D721Med (cell line): ENCODE measurements at places on chromosomes 6 and 20.

GRCh38 chr6:35240838-35241801, 18.4 kb upstream of the ZNF76 start:
- DNase-seq: peak; percentile 87

DNA sequence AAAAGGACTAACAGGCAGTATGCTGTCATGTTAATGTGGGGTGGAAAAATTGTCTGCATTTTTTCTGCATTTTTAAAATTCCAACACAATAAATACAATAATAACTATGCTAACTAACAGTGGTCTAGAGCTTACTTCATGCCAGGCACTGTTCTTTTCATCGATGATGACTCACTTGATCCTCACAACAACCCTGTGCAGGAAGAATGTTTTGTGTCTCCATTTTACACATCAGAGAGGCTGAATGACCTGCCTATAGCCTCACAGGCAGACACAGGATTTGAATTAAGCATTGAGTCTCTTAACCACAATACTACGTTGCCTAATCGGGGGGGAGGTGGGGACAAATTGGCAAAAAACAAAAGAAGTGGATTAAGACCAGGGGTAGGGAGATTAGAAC, 26.9 kb upstream of the FANCE start:
- no peak for DNase-seq

GRCh38 chr6:45721665-45722064, 294.0 kb downstream of the CLIC5 start:
- no peak for DNase-seq

GRCh38 chr6:35208419-35208818, 5.3 kb upstream of the SCUBE3 start:
- no peak for DNase-seq

- DNase-seq: no peak
Observed at GRCh38 chr6:14312587-14312986, 195.0 kb downstream of the CD83 start.

DNA sequence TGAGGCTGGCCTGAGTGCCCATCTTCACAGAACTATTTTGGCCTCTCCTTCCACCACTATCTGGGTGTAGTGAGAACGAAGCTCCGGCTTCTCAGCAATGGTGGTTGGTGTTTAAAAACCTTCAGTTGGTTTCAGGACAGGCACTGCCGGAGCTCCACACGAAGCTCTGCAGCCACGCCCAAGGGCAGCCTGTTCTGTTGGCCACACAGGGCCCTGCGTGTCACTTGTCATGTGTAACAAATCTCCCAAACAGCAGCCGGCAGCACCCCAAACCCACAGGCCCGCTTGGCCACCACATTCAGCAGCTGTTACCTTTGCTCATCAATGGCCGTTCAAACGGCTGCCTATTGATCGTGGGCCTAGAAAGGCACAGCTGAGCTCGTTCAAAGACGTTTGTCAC, 97.5 kb downstream of the ERMARD start:
- no peak for DNase-seq

DNA sequence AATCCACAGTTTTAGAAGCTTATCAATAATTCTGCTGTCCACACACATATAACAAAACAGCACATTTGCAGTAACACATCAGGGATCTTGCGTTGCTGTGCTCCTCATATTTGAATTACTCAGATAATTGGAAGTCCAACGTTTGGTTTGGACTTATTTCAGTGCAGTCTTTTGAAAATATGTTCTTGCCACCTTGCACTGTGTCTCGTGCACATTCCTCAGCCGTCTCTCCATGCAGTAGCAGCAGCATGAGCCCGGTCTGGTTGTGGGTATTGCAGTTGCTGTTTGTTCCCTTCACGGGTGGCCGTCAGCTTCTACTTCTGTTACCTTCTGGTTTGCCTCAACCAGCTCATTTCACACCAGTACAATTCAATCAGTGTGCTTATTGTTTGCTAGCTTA, 215.5 kb downstream of the SLC24A3 start:
- DNase-seq: no peak

- no peak for DNase-seq
Observed at GRCh38 chr6:129617986-129618385, 92.0 kb downstream of the ARHGAP18 start.

- no peak for DNase-seq
Observed at GRCh38 chr20:35319871-35320197, 27.6 kb upstream of the FAM83C start.

DNA sequence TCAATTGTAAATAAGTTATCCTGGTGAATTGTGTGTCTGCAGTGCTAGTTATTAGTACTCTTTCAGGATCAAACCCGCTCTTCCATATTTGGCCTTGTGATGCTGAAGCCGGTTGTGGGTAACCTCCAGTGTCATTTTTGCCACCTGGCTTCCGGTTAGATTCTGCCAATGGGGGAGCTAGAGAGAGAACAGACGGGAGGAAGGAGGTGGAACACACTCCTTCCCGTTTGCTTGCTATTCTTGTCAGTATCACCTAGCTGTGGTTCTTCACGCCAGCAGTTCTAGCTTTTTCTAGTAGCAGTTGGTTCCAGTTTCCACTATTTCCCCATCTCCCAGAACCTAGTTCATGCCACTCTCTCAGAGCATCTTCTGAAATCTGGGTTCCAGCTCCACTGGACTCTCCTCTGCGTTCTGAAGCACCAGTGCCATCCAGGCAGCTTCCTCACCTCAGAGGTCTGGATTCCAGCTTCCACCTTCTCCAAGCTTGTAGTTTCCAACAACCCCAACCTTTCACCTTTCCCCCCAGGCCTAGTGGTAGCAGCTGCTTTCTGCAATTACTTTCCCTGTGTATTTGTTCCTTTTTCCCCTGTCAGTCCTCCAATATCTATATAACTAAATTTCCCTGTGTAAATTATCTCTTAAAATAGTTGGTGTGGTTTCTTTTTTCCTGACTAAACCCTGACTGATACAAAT, 46.9 kb upstream of the LOC128125822 start:
- no peak for DNase-seq

DNA sequence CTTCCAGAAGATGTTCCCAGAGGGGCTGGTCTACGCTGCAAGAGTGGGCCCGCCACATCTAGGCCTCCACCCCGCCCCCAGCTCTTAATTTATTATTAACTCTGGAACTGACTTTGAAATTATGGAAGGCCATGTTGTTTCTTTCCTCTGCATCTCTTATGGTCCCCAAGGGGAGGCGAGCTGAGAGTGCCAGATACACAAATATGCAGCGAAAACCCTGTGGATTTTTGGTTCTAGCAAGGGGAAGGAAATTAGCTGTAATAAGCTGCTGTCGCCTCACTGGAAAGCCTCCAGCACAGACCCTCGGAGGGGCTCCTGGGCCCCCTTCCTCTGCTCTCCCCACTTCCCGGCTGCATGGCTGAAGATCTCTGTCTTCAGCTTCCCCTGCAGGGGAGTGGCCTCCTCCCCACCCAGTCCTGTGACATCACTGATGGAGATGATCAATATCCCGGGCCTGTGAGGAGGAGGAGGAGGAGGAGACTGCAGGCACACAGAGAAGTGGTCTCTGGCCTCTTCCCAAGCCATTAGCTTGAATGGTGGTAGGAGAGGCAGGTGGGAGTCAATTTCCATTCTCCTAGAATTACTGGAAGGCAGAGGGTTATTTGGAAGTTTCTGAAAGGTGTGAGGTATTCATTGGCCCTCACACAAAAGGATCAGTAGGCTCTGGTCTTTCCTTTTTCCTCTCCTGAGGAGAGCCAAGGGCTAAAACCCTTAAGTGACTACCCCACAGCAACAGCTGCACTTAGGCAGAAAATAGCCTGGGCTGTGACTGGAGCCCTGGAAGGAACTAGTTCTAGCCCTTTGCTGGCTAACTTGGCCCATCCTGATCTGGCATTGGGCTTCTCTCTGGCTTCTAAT, 39.7 kb upstream of the CCDC167 start:
- no peak for DNase-seq

GRCh38 chr6:147117580-147117979, 86.6 kb upstream of the STXBP5 start:
- no peak for DNase-seq

DNA sequence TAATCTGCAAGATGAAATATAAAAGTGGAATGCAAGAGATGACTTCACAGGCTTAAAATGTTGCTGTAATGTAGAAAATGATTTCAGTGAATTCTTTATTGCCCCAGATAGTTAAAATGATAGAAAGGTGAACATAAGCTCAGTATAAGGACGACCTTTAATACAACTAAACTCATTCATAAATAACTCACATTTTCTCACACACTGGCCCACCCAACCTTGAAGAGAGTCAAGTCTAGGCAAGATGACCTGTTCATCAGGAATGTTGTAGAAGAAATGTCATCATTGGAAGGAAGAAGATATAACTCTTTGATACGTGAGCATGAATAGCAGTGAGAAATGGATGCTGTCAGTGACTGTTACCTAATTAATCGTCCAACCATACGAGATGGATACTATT, 111.1 kb upstream of the SASH1 start:
- DNase-seq: no peak

GRCh38 chr6:45278367-45278766, 49.8 kb upstream of the RUNX2 start:
- no peak for DNase-seq

- DNase-seq: no peak
Observed at GRCh38 chr6:72849346-72849745, 227.5 kb downstream of the KCNQ5 start.

GRCh38 chr6:87200469-87201175, 45.3 kb downstream of the ZNF292 start:
- no peak for DNase-seq

- no peak for DNase-seq
Observed at GRCh38 chr20:52217689-52218395, 26.3 kb upstream of the ZFP64 start.

GRCh38 chr6:63999613-64000012, 364.0 kb downstream of the PHF3 start:
- DNase-seq: no peak

GRCh38 chr6:106519460-106520394, 109.6 kb downstream of the RTN4IP1 start:
- DNase-seq: no peak

DNA sequence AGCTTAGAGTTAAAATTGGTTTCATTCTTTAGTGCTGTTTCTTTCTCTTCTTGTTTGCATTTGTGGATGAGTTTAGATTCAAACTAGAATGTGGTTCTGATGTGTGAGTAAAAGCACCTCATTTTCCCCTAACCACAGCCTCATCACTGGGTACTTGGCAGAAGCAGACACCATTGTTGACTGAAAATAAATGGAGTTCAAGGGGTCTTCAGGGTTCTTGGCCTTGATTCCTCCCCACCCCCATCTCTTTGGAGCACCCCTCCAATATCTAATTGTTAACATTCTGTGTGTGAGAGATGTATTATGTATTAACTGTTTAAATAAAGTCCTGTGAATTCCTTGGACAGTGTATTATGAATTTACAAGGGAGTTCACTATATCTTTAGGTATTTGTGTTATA, 59.6 kb downstream of the JARID2 start:
- DNase-seq: no peak

DNA sequence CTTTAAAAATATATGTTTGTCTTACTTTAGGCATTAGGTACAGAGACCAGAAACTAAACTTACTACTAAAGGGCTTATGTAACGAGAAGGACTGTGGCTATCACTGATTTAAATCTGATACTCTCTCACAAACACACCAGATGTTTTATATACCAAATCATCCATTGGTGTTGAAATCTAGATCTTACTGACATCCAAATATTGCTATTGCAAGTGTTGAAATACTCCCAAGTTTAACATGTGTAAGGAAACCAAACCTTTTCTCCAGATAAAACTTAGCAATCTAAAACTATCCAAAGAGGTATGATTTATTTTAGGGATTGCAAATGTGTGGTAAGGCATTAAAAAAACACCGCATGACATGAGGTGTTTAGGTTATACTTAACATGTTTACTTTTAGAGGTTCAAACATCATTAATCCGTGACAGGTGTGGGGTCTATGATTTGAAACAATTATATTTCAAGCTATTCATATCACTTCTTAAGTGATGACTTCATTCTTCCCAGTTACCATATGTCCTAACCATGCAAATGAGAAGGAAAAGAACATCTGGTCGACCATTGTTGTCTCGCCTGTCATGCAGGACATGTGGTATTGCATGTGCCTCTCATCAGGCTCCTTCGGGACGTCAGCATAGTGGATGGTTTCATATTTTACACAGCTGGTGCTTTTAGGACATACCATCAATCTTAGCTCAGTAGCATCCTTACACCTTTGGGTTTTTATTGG, 168.3 kb upstream of the SPACA1 start:
- DNase-seq: no peak

DNA sequence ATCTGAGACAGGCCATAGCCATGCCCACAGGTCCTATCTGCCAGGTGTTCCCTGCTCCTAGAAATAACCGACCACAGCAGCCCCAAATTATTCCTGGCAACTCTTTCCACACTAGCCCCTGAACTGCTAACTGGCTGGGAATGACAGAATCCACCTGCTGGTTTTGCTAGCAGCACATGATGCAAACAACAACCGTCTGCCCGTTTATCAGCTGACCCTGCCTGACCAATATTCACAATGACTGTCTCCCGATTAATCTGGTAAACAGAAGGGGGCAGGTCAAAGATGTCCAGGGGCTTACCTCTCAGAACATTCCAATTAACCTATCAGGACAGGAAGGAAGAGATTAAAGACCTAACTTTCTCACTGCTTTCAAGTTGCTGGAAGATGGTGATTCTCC, 101.5 kb downstream of the NRSN1 start:
- no peak for DNase-seq

GRCh38 chr20:31542201-31542842, 28.1 kb downstream of the HM13 start:
- no peak for DNase-seq

DNA sequence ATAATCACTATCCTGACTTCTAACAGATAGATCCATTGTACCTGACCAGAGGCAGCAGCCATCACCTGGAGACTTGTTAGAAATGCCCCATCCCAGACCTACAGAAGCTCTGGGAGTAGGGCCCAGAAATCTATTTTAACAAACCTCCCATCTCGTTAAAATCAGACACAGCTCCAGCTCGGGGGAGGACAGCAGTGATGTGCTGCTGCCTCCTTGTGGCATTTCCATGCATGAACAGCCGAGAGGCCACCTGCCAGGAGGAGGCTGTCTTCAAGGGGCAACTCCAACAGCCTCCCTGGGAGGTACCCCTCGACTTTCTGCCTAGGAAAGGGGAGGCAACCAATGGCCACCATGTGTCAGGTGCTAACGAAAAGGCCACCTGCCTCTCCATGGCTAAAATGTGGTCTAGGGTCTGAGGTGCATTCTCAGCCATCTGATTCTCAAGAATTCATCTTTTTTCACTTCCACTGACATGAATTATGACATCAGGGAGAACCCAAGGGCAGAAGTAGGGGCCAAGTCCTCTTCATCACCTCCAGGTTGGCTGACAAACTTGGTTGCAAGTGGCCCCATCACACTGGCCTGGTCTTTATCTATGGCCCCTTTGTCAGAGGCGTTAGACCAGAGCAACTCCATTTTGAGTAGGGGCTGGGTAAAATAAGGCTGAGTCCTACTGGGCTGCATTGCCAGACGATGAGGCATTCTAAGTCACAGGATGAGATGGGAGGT, 12.2 kb upstream of the KCNK15 start:
- no peak for DNase-seq

DNA sequence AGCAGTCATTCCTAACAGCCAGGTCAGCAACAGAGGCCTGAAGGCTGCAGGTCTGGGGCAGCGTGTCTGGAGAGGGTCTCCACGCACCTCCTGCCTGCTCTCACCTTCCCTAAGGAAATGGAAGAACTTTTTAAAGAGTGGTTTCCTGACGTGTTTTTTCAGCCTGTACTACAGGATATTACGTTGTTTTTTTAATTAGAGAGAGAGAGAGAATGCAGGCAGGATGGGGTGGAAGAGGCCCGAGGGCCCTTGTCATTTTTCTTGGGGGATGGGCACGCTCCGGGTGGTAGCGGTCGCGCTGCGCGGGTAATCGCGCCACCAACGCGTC, 2.1 kb downstream of the DLL1 start:
- no peak for DNase-seq
